Activated naive CD8-positive, alpha-beta T cell treated with anti-CD3 and anti-CD28 coated beads, Interleukin-2, amount 10 ng/mL, durations not matched to agents 7 days and 5 days (primary cell): ENCODE measurements at places on chromosomes 5 and 9.

DNA sequence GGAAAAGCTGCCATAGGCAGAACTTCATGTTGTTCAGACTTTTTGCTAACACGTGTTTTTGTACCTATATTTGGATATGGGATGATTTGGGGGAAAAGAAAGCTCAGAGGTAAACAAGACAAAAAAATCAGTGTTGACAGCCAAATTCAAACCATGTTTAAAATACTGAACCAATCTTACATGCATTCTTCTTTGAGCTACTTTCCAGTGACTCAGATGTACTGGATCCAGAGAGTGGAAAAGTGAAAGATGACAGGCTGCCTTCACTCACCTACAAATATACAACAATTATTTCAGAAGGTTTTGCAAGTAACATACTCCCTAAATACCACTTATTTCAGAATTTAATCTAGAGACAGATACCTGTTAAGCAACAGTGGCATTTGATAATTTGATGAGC lies 165.7 kb downstream of the MPDZ start:
- no peak for DNase-seq

DNA sequence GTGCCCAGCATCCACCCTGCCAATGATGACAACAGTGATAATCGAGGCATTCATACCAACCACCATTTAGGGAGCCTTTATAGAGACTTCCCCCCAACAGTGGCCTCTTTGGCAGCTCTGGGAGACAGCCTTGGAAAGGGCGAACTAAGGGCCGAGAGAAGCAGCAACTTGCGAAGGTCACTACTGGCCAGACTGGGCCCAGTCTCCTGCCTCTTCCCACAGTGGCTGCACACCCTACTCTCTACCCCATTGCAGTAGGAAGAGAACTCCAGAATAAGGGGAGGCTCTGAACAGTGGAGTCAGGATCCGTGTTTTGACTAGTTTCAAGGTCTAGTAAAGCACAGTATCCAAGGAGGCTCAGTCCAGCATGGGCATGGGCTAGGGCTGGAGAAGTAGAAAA lies 5.3 kb downstream of the LHX6 start:
- DNase-seq = no peak

GRCh38 chr5:82494942-82495341 lies 216.8 kb upstream of the RPS23 start:
- DNase-seq = no peak

DNA sequence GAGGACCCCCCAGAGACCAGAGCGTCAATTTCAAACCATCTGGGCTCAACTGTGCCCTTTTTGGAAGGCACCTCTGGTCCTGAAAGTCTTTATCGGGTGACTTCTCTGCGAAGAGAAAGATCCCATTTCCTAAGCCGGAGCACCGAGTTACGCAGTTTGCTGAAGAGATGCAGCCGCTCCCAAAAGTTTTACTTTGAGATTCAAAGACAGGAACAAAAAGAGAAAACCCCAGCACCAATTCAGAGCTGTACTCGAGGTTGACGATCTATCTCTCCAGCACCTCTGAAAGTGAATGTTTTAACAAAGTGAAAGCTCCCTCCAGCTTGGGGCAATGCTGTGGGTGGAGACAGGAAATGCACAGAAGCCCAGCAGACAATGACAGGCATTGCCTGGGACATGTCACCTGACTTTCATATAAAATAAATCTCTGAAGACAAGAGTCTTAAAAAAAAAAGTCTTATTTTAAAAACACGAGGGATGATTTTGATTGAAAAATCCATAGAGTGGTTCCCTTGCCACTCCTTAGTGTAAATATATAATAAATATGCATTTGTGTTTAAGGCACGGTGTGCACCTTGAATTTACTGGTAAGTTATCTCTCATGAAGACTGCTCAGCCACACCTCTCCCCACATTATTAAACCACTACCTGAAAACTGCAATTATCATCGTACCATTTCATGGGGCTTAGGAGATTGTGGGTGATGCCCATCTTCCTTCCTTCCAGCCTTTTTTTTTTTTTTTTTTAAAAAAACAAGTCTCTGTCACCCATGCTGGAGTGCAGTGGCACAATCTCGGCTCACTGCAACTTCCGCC lies 79.9 kb downstream of the FNBP1 start:
- DNase-seq = peak; percentile 49

GRCh38 chr5:76325326-76325725 lies 77.8 kb upstream of the IQGAP2 start:
- no peak for DNase-seq
